ENCODE measurements at places on chromosomes 3 and 15. TPM values are rescaled to one million over a fixed set of nuclear protein-coding genes. Genes with fewer than 3 reads are reported as not detected.

Gene CPNE9
- not detected for total RNA-seq

Gene CLK3
- 35.3 TPM for total RNA-seq

Gene SAMD7
- not detected for total RNA-seq

Gene IL12A
- total RNA-seq: 3.5 TPM

Gene C3orf85
- total RNA-seq: not detected

Gene TIPARP
- total RNA-seq: 30.5 TPM

Gene HAUS2
- total RNA-seq: 30.5 TPM

Gene SLC2A2
- not detected for total RNA-seq

Gene LTK
- total RNA-seq: 0.20 TPM

Gene GADL1
- under 0.01 TPM for total RNA-seq

Gene TMEM266
- not detected for total RNA-seq

Gene COLQ
- 0.37 TPM for total RNA-seq

Gene CCDC191
- 1.5 TPM for total RNA-seq

Gene SEMA4B
- 16.4 TPM for total RNA-seq

Gene WNT7A
- not detected for total RNA-seq

Gene ABHD14A
- total RNA-seq: 13.6 TPM

Gene INSYN1
- total RNA-seq: 0.73 TPM

Gene REC114
- total RNA-seq: not detected

Gene CHRNB4
- not detected for total RNA-seq

Gene UBL7
- 41.4 TPM for total RNA-seq

Gene FBXL2
- total RNA-seq: 6.6 TPM

Gene ARHGAP31
- total RNA-seq: 1.8 TPM

Gene RASGRP1
- total RNA-seq: not detected

Gene ADAMTSL3
- total RNA-seq: 0.37 TPM

Gene PARP3
- 29.4 TPM for total RNA-seq

Gene POTEB3
- not detected for total RNA-seq

Gene GASK1A
- 0.39 TPM for total RNA-seq

Gene CTXND1
- not detected for total RNA-seq

Gene SMCO1
- under 0.01 TPM for total RNA-seq

Gene KCNAB1
- total RNA-seq: not detected

Gene A4GNT
- total RNA-seq: not detected

Gene GFM1
- 49.1 TPM for total RNA-seq
